NCI-H226 (cell line): ENCODE measurements at places on chromosomes 13 and 19.

DNA sequence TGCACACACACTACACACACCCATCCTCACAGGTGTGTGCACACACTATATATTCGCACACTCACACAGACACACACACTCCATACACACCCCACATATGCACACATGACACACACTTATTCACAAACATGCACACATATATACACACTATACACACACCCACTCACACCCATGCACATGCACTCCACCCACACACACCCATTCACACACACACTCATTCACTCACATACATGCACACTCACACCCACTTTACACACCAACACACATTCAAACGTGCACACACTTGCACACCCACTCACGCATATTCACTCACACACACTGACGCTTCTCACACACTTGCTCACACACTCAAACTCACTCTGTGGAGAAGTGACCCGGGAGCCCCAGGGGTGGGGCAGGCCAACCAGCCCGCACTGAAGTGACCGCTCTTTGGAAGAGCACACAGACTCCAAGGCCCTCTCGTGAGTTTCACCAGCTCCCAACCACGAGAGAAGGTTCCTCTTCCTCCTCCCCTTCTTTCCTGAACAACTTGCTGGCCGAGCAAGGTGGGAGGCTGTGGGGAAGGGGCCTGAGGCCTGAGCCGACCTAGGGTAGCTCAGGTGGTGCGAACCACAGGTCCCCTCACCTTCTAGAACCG lies 86.1 kb upstream of the TM9SF2 start:
- DNase-seq: no peak

GRCh38 chr19:33346665-33347064 lies 26.8 kb upstream of the CEBPG start:
- DNase-seq: no peak

- DNase-seq: peak; percentile 89
Observed at GRCh38 chr13:36163809-36164308, 32.7 kb upstream of the DCLK1 start.

- no peak for DNase-seq
Observed at GRCh38 chr13:33016414-33017322, at the start of gene KL. Gene KL, plus strand, starts transcription at chr13:33016423. Its CDS starts 18 bp downstream, at chr13:33016441.

DNA sequence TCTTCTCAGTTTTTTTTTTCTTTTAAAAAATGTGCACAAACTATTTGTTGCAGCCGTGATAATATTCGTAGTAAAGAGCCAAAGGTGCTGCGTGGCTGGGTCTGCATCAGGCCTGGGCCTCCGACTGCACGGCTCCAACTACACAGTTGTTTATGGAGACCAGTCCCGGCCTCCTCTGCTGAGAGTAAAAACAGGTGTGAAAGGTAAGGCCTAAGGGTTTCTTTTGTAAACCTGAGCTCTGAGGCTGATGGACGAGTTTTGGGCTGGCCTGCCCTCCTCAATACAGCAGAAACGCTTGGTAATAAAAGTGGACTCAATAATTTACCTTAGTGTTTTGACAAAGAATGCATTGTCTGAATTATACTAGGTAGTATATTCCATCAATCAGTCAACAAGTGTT lies 3.9 kb downstream of the MBNL2 start:
- no peak for DNase-seq

- no peak for DNase-seq
Observed at GRCh38 chr13:27263438-27263837, 7.2 kb upstream of the RASL11A start.

DNA sequence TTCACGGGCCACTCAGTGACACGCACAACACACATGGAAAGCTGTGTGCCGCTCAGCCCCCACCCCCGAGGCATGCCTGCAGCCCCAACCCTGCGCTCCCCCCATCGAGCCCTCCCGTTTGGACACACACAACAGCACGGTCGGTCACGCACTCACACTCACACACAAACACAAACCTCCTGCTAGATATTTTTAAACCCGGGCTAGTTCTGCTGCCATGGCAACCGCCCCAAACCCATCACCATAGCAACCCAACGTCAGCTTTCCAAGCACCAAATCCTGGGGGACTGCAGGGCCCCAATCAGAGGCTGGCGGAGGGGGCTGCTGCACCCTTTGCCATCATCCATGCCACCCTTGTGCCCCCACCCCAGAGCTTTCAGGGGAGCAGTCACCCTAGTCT lies 2.5 kb upstream of the NOVA2 start:
- no peak for DNase-seq

DNA sequence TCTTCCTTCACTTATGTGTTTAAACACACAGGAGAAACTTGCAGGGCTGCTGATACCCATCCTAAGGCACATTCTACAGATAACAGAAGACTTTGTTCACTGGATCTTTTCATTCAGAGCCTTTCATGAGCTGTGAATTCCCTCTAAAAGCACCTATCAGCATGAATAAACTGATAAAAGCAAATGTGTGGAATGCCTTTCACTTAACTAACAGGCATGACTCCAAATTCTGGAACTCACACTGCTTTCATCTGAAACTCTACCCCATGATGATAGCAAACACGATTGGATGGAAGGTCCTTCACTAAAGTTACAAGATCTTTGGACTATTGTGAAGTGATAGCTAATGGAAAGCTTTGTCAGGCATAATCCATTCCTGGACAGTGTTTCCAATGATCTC lies 457.3 kb downstream of the EFNB2 start:
- DNase-seq: peak; percentile 89

GRCh38 chr13:75481176-75482069 lies 546 bp downstream of the TBC1D4 start:
- DNase-seq: no peak

- no peak for DNase-seq
Observed at GRCh38 chr19:4829001-4829712, 2.4 kb downstream of the TICAM1 start.

GRCh38 chr19:58585442-58586132 lies 12.5 kb upstream of the MZF1 start:
- DNase-seq: no peak

DNA sequence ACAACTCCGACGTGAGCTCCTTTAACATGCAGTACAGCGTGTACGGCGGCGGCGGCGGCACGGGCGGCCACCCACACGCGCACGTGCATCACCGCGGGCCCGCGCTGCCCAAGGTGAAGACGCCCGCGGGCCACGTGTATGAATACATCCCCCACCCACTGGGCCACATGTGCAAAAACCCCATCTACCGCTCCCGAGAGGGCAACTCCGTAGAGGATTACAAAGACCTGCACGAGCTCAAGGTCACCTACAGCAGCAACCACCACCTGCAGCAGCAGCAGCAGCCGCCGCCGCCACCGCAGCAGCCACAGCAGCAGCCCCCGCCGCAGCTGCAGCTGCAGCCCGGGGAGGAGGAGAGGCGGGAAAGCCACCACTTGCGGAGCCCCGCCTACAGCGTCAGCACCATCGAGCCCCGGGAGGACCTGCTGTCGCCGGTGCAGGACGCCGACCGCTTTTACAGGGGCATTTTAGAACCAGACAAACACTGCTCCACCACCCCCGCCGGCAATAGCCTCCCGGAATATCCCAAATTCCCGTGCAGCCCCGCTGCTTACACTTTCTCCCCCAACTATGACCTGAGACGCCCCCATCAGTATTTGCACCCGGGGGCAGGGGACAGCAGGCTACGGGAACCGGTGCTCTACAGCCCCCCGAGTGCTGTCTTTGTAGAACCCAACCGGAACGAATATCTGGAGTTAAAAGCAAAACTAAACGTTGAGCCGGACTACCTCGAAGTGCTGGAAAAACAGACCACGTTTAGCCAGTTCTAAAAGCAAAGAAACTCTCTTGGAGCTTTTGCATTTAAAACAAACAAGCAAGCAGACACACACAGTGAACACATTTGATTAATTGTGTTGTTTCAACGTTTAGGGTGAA lies 6.6 kb downstream of the SLITRK5 start:
- DNase-seq: no peak

DNA sequence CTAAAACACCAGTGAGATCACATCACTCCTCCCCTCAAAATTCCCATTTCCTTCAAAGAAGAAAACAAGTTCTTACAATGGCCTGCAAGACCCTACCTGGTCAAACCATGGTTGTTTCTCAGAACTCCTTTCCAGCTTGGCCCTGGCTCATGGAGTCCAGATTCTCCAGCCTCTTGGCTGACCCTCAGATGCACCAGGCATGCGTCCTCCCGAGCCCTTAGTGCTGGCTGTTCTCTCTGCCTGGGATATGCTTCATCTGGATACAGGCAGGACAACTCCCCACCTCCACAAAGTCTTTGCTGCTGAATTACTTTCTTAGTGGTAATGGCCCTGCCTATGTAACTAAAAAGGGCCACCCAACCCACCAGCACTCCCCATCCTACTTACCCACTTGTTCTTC lies 94.3 kb downstream of the MBNL2 start:
- no peak for DNase-seq

DNA sequence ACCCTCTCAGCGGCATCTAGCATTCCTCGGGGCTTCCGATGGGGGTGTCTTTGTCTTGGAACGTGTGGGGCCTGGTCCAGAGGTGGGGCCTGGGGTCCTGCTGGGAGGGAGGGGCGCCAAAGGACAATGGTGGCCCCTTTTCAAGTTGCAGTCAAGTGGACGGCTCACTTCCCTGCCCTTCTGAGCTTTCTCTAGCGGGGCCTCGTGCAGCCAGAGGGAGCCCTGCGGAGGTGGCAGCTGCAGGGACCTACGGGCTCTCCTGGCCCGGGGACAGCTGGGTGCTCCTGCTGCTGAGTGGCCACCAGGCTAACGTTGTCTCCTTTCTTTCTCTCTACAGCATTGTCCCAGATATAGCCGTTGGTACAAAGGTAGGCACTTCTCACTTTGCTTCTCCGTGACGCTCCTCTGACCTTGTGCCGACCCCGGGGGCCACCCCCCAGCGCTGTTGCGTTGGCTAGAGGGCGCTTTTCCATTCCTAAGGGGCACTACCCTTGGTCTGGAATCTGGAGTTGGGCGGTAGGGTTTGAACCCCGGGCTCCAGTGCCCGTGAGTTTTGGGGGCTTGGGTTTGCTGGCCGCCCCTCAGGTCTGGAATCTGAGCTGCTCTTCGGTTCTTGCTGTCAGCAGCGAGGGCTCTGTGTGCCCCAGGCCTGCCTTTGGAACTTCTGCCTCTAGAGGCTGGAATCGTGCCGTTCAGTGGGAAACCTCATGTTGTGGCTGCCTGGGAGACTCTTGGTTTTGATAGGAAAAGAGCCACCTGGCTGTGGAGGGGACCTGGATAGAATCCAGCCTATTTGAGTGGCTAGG lies 2.0 kb downstream of the PTBP1 start:
- DNase-seq: no peak

DNA sequence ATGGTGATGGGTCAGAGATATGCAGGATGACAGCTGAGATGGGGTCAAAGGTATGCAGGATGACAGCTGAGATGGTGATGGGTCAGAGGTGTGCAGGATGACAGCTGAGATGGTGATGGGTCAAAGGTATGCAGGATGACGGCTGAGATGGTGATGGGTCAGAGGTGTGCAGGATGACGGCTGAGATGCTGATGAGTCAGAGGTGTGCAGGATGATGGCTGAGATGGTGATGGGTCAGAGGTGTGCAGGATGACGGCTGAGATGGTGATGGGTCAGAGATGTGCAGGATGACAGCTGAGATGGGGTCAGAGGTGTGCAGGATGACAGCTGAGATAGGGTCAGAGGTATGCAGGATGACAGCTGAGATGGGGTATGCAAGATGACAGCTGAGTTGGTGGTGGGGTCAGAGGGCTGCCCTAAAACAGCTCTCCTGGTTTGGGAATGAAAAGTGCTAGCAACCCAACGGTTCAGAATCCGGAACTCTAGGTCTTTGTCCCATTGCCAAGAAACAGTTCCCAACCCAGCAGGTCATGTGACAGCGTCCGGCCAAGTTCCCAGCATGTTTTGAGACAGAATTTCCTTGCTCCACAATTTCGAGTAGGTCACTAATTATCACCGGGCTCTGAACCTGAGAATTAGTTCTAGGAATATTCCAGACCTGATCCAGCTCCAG lies 3.2 kb downstream of the SELENOW start:
- DNase-seq: no peak

DNA sequence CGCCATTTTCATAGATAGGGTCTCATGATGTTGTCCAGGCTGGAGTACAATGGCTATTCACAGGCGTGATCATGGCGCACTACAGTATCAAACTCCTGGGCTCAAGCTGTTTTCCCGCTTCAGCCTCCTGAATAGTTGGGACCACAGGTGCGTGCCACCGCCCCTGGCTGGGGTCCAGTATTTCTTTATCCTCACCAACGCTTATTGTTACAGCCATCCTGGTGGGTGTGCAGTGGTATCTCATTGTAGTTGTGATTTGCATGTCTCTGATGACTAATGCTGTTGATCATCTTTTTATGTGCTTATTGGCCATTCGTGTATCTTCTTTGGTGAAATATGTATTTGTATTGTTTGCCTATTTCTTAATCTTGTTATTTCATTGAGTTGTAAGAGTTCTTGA lies 49.0 kb downstream of the SIPA1L3 start:
- DNase-seq: no peak

- no peak for DNase-seq
Observed at GRCh38 chr13:75372923-75373841, 108.8 kb downstream of the TBC1D4 start.

DNA sequence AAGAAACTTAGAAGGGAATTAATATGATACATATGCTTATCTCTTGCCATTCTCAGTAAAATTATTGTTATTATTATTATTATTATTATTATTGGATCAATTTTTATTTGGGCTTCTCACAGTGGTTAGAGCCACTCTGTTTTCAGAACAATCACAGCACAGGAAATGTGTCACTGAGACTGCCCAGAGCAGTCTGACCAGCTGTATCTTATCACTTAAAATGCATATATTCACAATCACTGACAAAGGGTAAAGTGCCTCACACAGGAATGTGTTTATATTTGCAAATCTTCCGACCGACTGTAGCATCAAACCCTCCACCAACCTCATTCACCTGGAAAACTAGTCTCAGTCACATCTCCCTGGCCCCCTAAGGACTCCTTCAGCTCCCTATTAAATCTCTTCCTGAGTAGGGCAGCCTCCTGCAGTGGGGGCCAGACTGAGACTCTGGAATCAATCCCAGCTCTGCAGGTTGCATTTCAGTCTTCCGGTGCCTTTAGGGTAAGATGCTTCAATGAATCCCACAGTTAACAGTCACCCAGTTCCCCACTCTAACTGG lies 738.3 kb upstream of the SLITRK5 start:
- peak; percentile 43 for DNase-seq

DNA sequence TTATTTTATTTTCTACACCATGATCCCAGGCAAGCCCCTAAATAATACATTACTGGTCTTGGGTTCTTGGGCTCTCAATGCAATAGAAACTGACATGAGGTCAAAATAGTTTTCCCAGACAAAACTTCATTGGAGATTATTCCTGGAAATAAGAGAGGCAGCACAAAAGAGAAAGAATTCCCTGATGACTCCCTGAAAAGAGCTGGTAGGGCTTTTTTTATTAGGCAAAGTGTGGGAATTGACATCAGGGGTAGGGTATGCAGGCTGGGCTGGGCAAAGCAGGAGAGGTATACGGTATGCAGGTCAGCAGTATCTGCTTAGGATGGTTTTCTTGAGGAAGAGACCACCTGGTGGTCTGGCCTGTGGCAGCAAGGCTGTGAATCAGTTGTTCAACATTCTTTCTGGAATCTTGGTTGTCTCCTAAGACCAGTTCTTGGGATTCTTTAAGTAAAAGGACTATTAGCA lies 9.3 kb upstream of the IGFL3 start:
- DNase-seq: no peak
